ENCODE measurements at places on chromosomes 5 and 9.
A peak's percentile ranks its signal among the peaks of the same experiment; 100 is the strongest.

- no peak for DNase-seq
These were observed 3.8 kb upstream of the CTNNAL1 start for GRCh38 chr9:109017061-109017460.

DNA sequence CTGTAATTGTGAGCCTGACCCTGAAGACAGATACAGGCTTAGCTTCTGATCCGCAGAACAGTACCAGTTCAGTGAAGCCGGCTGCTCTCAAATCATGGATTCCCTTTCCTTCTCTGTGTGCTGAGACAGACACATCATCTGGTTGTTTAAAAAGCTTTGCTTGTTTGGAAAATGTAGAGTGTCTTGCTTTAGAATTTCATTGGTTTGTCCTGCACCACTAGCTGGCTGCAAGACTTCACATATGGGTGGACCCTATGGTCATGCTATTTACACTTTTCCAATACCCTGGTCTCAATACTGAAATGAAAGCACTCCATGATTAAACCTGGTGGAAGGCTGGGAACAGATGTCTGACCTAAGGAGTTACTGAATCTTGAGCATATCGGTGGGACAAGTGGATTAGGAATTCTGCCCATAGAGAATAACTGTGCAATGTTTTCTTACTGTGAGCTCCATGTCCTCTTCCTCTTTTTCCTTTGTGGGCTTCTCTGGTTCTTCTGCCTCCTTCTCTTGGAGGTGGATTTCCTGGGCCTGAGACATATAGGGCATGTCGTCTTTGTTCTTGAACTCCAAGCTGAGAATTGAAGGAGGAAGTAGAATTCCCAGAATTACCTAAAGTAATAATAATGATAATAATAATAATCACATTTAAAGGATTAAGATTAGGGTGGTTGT lies 201.1 kb upstream of the KLF9 start:
- no peak for DNase-seq

DNA sequence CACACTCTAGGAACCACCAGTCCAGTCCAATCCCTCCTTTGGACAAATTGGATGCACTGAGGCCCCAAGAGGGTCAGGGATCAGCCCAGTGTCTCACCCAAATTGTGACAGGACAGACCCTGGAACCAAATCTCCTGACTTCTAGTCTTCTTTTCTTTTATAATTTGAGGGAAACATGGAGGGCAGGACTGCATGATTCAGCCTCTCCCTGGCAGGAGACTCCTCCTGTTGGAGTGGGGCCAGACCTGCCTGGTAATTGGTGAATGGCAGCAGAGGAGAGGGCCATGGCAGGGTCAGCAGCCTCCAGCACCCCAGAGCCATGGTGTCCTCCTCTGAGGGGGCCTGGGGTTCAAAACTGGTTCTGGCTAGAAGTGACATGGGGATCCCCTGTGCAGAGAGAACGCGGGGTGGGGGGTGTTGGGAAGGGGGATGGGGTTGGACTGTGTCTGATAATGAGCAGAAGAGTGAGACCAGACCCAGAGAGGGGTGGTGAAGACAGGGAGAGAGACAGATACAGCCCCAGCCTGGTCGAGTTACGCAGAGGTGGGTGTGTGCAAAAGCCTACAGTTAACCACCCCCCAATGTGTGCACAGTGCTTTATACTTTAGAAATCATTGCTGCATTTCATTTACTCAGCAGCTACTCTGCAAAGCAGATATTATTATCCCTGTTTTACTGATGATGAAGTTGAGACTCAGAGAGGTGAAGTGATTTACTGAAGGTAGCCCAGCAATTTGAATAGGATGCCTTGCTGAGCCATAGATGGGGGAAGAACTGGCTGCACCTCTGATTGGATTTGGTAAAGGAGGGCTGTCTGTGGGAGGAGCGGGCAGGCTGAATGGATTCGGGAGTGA lies 3.8 kb upstream of the SYNPO start:
- peak; percentile 74 for DNase-seq

- DNase-seq = no peak
These were observed 225.5 kb upstream of the ZNF462 start for GRCh38 chr9:106637486-106637885.

DNA sequence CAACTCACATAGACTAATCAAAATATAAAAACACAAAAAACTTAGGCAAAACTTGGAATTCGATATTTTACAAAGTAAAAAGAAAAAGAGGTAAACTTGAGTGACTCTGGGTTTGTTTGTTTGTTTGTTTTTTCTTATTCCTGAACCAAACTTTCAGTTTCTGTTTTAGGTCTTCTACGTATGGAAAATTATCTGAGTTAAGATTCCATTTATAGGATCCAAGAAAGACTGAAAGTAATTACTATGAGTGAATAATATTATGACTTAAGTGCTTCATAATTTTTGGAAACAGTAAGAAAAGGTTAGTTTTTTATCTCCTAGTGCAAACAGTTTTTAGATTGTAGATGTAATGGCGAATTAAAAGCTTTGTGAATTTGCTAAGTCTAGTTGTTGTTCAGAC lies 13.2 kb downstream of the ST8SIA4 start:
- no peak for DNase-seq

GRCh38 chr5:138722544-138723177 lies 30.6 kb upstream of the CTNNA1 start:
- no peak for DNase-seq

- DNase-seq = no peak
These were observed 51.5 kb downstream of the AGXT2 start for GRCh38 chr5:34996261-34996660.

GRCh38 chr5:42944989-42945388 lies 95.1 kb downstream of the ANXA2R start:
- DNase-seq = peak; percentile 64

- DNase-seq = peak; percentile 38
These were observed 1.1 kb downstream of the ECM2 start for GRCh38 chr9:92534674-92535073.

DNA sequence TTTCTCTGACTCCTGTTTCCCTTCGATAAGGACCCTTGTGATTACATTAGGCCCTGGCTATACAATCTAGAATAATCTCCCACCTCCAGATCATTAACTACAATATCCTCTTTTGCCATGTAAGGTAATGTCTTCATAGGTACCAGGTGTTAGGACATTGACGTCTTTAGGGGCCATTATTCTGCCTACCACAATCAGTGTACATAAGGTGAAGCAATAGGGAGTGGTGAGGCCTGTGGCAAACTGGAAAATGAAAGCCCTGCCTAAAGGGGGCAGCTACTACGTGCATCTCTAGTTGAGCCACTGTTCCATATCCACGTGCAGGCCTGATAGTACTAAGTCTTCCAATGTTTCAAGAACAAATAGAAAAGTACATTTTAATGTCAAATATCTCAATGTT lies 4.8 kb upstream of the ALDH1B1 start:
- DNase-seq = no peak

- no peak for DNase-seq
These were observed 135.4 kb upstream of the PRSS3 start for GRCh38 chr9:33659921-33660320.

- DNase-seq = no peak
These were observed 20.5 kb downstream of the GLRA1 start for GRCh38 chr5:151904127-151904526.

DNA sequence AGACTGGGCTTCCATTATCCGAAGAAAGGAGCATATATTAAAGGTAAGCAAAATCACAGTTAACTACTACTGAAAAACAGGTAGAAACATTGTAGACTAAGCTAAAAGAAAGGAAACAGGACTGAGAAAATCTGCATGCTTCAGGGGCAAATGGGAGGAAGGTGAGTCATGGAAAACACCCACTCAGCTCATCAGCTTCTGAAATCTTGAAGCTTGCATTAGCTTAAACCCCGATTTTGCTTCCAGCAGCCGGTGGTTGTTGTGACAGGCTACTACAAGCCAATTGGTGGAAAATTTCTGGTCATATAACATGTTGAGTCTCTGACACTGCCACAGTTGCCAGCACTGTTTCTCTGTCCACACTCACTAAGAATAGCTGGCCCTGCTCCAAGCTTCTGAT lies 179.6 kb upstream of the PUM3 start:
- no peak for DNase-seq

DNA sequence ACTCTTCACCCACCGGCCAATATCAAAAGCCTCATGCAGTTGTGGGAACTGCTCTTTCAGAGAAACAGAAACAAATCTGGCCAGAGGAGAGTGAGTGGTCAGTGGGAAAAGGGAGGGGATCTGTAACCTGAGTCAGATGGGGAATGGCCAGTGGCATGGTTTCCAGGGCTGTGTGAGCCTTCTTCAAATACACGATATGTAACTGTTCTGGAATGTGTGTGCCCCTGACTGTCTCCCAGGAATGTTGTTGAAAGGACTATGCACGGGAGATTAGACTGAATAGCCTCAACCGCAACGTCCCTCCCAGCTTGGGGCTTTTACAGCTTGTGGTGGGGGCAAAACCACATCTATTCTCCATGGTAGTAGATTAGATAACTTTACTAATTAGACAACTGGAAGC lies 60.8 kb downstream of the SH3TC2 start:
- DNase-seq = peak; percentile 95

DNA sequence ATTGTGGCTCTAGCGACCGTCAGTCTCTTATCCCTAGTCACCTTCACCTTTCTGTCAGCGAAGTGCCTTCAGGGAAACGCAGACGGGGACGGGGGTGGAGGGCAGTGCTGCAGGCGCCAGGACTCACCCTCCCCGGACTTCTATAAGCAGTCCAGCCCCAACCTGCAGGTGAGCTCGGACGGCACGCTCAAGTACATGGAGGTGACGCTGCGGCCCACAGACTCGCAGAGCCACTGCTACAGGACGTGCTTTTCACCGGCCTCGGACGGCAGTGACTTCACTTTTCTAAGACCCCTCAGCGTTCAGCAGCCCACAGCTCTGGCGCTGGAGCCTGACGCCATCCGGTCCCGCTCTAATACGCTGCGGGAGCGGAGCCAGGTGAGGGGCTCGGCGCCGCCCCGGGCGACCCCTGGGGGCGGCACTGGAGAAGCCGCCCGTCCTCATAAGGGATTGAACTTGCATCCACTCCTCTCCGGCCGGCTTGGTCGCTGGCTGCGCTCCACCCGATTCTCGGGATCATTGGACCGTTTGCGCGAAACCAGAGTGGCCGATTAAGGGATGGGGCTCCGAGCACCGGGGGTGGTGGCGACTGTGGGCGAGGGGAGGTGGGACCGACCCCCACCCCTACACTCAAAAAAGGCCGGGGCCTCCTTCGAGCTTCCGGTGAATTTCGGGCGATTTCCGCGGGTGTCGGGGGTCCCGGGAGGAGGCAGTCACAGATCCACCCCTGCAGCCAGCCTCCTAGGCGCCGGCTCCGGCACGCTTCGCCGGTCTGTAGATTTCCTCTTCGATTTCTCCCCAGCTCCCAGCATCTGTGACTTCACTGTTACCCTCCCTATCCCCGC lies 2.7 kb downstream of the PCDHGC5 start:
- no peak for DNase-seq

GRCh38 chr5:117296872-117297271 lies 722.2 kb upstream of the SEMA6A start:
- DNase-seq = no peak

- DNase-seq = no peak
These were observed 74.5 kb downstream of the HMCN2 start for GRCh38 chr9:130340011-130340410.

DNA sequence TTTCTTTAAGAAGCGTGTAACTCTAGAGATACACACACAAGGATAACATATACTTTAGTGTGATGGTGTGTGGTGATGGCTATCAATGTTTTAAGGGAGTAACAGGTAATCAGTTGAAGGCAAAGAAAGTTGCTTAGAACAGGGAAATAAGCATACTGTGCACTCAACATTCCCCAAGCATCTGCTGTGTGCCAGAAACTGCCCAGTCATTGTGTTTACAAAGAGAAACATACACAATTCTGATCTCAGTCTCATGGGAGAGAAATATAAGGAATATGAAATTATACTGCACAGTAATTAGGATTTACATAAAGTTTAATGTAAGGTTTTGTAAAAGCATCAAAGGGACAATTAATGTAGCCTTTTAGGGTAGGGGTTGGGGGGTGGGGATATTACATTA lies 224.1 kb upstream of the TYRP1 start:
- DNase-seq = peak; percentile 4

DNA sequence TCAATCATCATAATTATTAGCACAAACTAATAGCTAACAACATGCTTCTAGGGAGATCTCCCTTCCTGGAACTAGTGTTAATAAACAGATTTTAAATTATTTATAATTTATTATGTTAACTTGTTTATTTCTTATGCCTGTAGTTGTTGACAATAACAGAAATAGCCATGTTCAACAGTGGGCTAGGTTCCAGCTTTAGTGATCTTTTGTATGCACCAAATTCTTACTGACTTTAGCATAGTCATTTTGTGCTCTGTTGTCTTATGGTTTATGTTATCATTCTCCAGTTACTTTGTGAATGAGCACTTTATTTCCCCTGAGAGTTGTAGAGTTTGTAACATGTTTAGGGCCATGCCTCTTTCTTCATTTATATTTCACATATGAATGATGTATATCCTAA lies 70.6 kb downstream of the TMEM252 start:
- no peak for DNase-seq

DNA sequence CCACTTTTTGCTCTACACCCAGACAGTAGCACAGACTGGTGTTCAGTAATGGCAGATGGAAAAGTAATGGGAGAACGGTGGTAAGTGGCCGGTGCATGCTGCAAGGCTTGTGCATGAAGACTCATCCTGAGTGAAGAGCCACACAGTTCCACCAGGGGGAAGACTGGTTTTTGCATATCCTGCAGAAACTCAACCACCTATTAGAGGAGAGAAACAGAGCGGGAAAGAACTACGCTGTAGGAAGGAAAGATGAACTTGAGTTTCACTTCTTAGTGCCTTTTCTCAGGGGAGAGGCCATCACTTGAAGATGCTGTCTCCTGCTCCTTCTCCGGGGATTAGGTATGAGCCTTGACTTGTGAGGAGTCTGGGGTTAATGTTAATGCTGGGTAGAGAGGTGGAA lies 9.4 kb upstream of the PRSS3 start:
- no peak for DNase-seq

DNA sequence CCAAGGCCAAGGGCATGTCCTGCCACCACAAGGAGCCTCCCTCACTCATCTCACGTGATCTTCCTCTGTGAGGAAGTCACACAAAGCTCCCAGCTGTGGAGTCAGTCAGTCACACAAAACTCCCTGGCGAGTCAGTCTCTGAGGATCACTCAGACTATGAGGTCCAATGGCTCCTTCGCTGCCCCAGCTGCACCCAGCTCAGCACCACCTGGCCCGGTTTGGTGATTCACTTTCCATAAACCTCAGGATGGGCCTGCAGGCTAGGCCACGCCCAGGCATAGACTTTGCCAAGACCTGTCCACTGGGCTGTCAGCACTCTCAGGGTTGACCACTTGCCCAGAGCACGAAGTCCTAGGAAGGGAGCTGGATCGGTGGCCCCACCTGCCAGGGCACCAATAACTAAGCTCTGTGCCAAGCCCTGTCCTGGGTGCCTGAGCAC lies 233.8 kb downstream of the HSPA4 start:
- no peak for DNase-seq

GRCh38 chr5:61505281-61505680 lies 173.2 kb downstream of the ZSWIM6 start:
- no peak for DNase-seq

- no peak for DNase-seq
These were observed 88.4 kb downstream of the SEMA4D start for GRCh38 chr9:89409466-89409865.
